Spleen (tissue), 13 donors: ENCODE measurements at places on chromosomes 2 and 18.

DNA sequence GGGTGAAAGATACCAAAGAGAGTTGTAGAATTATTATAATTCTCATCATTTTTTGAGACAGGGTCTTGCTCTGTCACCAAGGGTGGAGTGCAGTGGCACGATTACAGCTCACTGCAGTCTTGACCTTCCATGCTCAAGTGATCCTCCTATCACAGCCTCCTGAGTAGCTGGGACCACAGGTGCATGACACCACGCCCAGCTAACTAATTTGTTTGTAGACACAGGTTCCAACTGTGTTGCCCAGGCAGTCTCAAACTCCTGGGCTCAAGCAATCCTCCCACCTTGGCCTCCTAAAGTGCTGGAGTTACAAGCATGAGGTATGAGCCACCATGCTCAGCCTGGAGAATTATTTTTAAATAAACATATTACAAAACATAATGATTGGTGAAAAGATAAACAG lies 92.8 kb upstream of the MSH6 start:
- DNase-seq, result no peak

DNA sequence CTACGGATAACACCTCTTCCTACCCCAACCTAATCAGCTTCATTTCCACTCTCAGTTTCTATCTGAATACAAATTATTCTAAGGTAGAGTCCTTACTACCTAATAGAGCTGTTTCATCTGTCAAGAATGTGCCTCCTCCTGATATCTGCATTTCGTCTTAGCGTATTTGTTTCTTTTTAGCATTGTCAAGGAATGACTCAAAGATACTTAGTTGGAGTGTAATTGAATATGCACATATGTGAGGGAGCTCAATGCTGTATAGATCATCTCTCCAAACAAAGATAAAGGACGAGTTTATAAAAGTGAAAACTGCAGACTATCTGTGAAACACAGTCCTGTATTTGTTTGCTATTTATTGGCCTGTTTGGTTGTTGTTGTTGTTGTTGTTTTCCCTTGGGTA lies 2059.4 kb upstream of the CELF4 start:
- DNase-seq, result no peak

DNA sequence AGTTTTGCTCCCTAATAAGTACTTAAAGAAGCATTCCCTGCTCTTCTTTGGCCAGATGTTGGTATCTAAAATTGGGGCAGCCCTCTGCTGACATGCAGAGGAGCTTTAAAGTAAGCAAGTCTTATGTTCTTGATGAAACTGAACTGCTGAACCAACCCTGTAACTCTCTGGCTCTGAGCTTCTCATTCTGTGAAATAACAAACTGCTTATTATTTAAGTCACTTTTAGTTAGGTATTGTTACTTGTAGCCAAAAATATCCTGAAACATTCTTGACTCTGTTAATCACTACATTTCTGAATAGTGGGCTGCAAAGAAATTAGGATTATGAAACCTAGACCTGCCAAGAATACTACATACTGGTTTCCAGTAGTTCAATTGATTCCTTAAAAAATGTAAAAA lies 15.5 kb downstream of the PPP3R1 start:
- DNase-seq, result no peak

GRCh38 chr2:134479696-134480330 lies 225.9 kb downstream of the MGAT5 start:
- DNase-seq, result no peak

- DNase-seq, result no peak
Measured at GRCh38 chr18:76662626-76663025, 159.7 kb upstream of the ZNF236 start.

DNA sequence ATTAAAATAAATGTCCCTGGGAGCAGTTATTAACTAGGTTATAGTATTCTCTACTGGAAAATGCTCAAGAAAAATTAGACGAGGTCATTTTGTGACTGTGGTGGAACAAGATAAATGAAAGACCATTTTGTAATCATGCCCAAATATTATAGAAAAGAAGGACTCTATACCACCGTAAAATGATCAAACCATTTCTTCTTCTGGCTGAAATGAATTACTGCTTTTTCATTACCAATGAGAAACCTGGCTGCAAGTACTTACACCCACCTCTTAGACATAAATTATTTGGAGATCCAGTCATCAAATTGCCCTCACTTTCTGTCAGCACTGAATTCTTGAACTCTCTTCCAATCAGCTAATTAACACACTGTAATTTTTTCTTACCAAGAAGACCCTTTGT lies 74.2 kb upstream of the FSIP2 start:
- DNase-seq, result no peak

DNA sequence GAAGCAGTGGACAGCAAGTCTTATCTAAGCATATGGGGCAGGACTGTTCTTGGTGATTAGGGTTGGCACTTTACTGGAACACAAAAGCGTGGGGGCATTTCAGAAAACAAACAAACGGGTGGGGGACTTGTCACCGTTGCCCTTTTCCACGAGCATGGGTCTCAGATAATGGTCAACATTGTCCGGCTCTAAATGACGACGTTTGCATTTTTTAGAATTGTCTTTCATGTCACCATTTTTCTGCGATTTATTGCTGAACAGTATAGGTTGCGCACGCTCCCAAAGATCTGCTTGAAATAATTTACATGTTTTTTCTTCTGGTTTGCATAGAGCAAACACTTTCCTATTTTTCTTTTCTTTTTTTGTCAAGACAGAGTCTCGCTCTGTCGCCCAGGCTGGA lies 46.6 kb upstream of the TBC1D8 start:
- no peak for DNase-seq

- DNase-seq, result no peak
Measured at GRCh38 chr2:187642498-187642897, 88.3 kb upstream of the TFPI start.

DNA sequence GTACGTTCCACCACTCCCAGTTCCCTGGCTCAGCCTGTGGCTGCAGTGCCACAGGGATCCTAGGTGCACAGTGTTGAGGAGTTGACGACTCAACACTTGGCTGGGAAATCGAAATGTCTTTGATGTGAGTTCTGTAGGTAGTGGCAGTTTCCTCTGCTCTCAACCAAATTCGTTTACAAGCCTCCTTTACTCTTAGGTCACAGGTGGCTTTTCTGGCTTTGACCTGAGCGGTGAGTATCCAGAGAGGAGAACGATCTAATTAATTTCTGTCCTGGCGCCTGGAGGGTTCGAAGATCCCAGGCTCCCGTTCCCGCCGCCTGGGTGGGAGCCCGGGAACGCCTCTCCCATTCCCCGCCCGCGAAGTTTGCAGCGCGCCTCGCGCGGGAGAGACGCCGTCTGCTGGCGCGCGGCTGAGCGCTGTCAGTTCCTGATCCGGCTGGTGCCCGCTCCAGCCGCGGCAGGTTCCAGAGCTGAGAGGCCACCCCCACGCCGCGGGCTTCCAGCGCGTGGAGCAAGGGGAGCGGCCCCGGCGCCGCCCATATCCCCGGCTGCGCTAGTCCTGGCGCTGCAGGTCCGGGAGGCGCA lies at the start of gene LAMA3:
Gene LAMA3, plus strand, starts transcription at position 423 of the 585 bp plus-strand sequence. CDS start 231 bp downstream, outside the sequence.
- DNase-seq, result peak; percentile 80

DNA sequence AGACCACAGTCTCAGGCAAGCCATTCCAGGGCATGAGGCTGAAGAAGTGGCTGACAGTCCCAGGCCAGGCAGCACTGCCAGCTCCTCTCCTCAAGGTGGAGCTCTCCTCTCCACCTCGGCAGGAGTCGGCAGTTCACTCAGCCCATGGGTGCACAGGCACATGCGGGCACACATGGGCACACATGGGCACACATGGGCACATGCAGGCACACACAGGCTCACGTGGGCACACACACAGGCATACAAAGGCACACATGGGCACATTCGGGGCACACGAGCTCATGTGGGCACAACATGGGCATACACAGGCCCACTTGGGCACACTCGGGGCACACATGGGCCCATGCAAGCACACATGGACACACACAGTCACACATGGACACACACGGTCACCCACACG lies 65.3 kb upstream of the TAF1B start:
- peak; percentile 67 for DNase-seq

DNA sequence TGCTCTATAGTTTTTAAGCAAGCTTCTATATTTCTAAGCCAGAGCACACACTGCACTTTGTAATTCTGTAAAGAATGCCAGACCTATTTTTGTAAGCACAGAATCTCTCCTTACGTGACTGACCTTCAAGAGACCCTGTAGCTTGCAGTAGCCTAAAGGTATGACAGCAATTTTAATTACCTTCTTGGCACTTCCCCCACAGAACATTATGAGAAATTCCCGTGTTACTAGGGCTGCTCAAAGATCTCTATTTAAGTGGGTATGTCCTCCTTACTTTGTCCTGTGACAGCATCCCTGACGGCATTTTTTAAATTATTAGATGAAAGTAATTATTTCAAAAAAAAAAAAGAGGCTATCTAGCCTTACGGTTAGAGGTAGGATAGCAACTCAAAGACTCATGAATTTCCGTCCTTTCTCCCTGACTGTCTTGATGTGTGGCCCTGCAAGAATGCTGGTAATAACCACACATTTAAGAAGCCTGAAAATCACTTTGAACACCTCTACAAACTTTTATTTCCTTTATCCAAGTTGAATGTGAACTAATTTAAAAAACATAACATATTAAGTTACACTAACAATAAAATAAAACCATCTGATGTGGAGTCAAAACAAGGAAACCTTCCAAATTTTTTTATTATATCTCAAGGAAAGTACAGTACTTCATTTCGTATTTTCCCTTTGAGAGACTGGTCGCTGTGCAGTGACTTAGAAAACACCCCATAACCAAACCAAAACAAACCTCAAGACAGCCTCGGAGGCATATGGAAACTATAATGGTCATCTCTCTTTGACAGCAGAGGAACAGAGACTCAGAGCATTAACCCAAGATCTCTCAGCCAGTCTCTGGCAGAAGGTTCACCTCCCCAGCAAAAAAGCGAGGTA lies 54.9 kb downstream of the THUMPD2 start:
- DNase-seq, result no peak

DNA sequence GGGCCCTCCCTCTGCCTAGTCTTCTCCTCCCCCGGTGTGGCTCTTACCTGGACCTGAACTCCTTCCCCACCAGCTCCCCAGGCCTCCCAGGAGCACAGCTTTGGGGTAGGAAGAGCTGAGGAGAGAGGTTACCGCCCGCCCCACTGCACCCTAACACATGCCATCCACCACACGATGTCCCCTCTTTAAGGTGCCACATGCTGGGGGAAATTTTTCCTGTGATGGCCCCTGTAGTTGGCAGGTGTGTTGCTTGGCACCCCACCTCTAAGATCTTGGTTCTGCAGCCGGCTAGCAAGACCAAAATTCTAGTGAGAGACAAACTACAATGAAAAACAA lies 6.9 kb upstream of the TEX261 start:
- DNase-seq, result no peak

GRCh38 chr2:134193006-134193405 lies 60.9 kb upstream of the MGAT5 start:
- no peak for DNase-seq

DNA sequence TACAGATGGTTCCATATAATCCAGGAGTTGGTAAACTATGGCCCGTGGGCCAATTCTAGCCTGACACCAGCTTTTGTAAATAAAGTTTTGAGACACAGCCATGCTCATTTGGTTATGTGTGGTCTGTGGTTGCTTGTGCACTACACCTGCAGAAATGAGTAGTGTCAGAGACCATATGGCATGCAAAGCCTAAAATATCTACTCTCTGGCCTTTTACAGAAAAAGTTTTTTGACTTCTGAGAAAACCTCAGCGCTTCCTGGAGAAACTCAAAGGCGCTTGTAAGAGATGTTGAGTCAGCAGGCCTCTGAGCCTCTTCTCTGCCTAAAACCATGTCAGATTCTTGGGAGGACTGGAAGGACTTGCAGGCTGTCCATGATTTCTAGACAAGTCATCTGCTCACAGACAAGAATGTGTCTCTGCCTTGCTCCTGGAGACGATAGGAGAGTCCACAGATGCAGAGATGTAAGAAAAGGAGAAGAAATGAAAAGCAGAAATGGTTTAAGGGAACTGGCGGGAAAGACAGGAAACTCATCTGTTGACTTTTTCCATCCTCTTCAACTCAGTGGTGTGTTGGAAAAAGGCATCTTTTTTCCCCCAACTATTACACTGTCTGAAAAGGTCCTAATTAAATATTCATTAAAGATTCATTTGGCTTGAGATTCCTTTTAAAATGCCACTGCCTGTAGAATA lies 5.2 kb downstream of the TTC39C start:
- DNase-seq, result no peak

DNA sequence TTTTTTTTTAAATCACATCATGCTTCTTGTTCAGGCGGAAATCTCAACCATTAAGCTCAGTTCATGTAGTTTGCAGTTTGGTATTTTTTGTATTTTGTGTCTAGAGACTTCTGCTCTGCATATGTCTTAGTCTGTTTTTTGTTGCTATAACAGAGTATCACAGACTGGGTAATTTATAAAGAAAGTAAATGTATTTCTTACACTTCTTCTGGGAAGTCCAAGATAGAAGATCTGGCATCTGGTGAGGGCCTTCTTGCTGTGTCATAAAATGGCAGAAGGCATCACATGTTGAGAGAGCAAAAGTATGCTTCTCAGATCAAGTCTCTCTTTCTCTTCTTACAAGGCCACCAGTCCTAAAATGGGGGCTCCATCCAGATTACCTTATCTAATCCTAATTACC lies 208.2 kb downstream of the CTNNA2 start:
- no peak for DNase-seq

GRCh38 chr2:144376460-144376859 lies 143.5 kb downstream of the ZEB2 start:
- DNase-seq, result no peak

GRCh38 chr18:58682429-58683069 lies 11.3 kb downstream of the MALT1 start:
- DNase-seq, result no peak

DNA sequence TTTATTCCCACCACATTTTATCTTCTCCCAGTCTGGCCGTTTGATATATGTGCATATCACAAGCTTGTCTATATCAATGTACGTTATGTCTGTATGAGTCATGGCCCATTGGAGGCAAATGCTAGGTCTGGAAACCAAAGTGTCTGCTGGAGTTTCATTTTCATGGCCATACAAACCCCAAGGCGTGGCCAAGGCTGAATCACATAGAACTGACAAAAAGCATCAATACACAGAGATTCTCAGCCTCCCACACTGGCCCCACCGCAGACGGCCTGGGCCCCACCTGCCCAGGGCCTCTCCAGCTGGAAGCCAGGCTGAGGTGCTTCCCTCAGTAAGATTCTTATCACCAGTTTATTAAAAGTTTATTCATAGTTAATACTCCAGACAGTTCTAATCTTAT lies 40.5 kb upstream of the SALL3 start:
- DNase-seq, result no peak

GRCh38 chr18:33317640-33318039 lies 122.9 kb downstream of the CCDC178 start:
- no peak for DNase-seq

DNA sequence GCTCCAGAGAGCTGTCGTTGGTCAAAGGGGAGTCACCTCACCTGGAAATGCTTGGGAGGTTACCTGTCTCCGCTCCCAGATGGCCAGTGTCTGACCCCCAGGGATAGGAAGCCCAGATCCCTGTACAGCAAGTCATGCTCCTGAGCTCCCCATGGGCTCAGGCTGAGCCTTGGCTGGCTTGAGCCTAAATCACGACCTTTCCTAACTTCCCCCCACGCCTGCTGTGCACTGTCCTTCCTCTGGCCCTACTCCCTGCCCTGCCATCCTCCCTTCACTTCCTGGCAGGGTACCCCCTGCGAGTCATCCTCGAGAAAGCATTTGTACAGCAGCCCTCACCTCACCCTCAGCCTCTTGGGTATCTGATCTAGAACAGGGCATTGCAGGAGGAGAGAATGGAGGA lies 9.2 kb upstream of the HDAC4 start:
- no peak for DNase-seq

- no peak for DNase-seq
Measured at GRCh38 chr2:229257985-229258384, 13.1 kb downstream of the PID1 start.

GRCh38 chr2:19000776-19001175 lies 357.6 kb downstream of the OSR1 start:
- no peak for DNase-seq

- no peak for DNase-seq
Measured at GRCh38 chr2:189683348-189683747, 8.9 kb downstream of the ANKAR start.
